ENCODE measurements at places on chromosomes 13 and 19.

- peak; percentile 77 for DNase-seq
Observed at GRCh38 chr19:2702170-2703076, at the start of gene GNG7. TSS of gene GNG7 (minus strand) at chr19:2702694. CDS start at chr19:2520688, 182,006 bp downstream.

DNA sequence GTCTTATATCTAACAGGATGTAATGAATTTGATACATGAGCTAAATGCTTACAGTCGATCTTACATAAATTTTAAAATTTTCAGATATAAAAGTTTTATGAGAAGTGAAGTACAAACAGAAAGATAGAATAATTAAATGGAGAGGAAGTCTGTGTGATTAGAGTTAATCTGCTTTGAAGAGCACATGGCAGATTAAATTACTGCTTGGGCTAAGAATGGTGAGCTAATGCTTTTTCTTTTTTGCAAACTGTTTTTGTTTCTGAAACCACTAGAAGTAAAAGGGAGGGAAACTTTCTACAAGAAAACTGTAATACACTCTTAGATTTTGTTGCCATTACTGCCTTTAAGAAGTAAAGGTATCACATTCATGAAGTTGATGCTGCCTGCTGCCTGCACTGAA, 96.3 kb upstream of the SPRY2 start:
- no peak for DNase-seq

GRCh38 chr19:34519602-34520001, 38.0 kb downstream of the WTIP start:
- DNase-seq, result no peak

DNA sequence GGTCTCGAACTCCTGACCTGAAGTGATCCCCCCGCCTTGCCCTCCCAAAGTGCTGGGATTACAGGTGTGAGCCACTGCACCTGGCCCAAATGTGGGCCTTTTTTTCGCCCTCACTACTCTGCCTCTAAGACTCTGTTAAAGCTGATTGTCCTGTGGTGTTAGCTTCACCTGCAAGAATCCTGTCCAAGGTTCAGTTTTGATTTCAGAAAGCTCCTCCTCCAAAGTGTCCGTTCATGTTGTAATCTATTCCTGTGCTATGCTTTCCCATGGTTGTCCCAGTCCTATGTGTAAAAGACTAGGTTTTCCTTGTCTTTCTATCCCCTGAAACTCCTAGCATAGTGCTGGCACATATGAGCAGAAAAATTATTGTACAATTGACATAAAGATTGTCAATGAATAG, 440.9 kb downstream of the KLF5 start:
- DNase-seq, result no peak

DNA sequence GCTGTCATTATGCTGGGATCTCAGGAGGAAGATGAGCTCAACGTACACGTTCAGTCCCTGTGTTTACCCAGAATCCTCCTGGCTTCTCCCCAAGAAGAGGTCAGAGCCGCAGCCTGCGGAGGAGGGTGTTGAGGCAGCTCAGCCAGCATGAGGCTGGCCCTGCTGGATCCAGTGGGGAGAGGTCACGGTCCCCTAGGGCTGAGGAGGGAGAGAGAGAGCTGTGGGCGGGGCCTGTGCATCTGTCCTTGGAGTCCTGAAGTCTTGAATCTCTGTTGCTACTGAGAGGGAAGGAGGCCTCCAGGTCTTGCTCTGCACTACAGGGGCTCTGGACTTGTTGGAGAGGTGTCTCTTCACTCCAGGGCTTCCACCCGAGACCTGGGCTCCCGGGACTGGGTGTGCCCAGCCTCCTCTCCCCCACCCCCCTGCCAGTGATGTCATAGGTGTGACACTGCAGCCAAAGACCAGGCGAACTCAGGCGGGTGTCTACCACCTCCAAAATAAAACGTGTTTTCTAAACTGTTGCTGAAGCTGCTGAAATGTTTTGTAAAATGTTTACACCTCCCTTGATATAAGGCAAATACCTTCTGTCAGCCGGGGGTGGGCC, 77.9 kb upstream of the KCTD15 start:
- no peak for DNase-seq

DNA sequence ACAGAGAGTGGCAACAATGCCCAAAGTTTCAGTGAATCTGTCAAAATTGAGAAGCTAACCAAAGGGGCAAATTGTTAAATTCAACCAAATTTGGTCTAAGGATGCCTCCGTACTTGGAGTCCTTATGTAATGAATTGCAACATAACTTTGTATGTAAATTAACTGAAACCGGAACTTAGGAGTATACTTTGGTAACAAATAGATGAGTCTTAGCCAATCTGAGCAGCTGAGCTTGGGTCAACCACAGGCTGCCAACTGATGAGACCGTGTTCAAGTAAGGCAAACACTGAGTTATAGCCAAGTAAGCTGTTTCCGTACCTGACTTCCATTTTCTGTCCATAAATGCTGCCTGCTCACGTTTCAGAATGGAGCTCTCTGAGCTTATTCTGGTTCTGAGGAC, 5.3 kb downstream of the VWA8 start:
- no peak for DNase-seq

DNA sequence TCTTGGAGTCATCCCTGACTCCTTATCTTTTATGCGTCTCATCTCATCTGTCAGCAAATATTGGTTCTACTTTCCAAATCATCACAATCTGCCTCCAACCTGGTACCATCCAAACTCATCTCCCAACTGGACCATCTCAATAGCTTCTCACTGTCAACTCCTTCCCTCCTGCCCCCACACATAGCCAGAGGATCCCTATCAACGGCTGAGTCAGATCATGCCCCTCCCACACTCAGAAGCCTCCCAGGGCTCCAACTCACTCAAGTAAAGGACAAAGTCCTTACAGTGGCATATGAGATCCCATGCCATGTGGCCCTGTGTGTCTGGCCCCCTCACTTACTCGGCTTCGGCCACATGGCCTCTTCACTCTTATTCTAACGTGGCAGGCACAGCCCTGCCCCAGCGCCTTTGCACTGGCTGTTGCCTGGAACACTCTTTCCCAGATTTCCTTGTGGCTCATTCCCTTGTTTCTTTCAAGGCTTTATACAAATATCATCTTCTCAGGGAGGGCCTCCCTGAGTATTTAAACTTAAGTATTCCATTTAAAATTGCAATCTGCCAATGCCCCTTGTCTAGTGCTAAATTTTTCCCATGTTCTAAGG, 4.3 kb downstream of the SPRED3 start:
- peak; percentile 80 for DNase-seq

DNA sequence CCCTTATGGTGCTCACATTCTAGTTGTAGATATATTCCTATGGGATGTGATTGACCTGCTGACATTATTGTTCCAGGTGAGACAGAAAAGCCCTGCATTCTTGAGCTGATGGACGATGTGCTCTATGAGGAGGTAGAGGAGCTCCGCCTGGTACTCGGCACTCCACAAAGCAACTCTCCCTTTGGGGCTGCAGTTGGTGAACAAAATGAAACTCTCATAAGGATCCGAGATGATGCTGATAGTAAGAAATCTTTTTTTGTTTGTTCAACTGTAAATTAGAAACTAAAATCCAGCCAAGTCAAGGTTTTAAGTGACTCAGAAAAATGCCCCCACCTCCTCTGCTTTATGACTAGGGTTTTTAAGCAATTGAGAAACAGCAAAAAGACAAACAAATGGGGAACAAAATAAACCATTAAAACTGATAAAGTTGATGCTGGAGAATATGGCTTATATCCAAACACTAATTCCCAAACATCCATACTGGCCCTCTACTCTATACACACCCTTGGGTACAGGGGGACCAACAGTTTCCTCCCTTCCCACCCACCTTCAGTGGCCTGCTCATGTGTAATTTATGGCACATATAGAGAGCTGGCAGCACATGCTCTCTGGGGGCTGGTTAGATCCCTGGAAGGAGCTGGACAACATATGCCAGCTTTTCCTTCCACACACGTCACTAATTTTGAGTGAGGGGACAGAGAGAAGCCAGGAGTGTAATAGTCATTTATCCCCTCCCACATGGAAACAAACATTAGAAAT, 139.6 kb downstream of the STOML3 start:
- DNase-seq, result no peak

GRCh38 chr13:20288561-20288960, 56.4 kb upstream of the GJB6 start:
- DNase-seq, result no peak

GRCh38 chr13:46321494-46322225, 65.4 kb downstream of the RUBCNL start:
- peak; percentile 79 for DNase-seq

GRCh38 chr13:82614086-82614485, 1268.2 kb downstream of the SLITRK1 start:
- no peak for DNase-seq

DNA sequence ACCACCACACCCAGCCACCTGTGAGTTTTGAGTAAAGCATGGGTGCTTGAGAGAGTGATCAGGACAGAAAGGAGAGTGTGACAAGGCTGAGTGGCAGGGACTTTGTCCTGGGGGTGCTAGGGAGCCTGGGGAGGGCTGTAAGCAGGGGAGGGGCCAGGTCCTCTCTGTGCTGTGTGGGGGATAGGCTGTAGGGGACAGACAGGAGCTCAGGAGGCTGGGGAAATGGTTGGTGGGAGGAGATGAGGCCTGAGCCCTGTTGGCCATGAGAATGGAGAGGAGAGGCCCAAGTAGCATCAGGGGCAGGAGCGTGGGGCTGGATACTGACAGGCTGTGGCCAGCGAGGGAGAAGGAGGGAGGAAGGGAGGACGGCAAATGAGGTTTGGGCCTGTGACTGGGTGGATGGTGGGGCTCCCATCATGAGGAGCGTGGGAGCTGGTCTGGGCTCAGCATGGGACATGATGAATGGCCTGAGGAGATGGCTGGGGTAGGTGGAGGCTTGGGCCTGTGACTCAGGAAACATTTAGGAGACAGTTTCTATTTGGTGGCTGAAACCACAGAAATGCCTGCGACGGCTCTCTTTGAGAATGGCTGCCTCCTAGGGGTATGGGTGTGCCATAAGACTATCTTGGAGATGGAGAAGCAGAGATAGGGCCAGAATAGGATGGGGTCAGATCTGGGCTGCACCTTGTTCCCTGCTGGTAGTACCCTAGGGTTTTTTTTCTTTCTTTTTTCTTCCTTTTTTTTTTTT, 25.0 kb downstream of the GRIN2D start:
- DNase-seq, result peak; percentile 65

- DNase-seq, result peak; percentile 7
Observed at GRCh38 chr13:83691966-83692365, 190.3 kb downstream of the SLITRK1 start.

DNA sequence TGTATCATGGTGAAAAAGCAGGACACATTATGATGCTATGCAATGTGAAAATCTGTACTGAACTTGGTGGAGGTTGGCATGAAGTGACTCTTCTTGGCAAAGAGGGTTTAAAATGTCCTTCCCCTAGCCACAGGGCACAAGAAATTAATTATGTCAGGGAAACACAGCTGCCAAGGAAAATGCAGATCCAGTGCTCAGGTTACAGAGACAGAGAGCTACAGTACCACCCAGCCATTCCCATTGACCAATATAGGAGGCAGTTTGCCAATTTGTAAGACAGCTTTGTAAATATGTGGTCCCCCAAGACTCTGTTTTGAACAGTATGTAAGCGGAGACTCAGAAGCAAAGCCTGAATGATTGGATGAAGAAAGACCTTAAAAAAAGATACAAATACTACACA, 69.4 kb upstream of the KLF12 start:
- DNase-seq, result peak; percentile 37

GRCh38 chr13:29105779-29106178, 285.6 kb downstream of the MTUS2 start:
- DNase-seq, result no peak

- DNase-seq, result peak; percentile 82
Observed at GRCh38 chr19:2488942-2489731, 13.2 kb downstream of the GADD45B start.

GRCh38 chr19:4909156-4909896, at the start of gene UHRF1:
TSS of gene UHRF1 (plus strand) at chr19:4909501. CDS start at chr19:4910886, 1,385 bp downstream.
- DNase-seq, result peak; percentile 46

DNA sequence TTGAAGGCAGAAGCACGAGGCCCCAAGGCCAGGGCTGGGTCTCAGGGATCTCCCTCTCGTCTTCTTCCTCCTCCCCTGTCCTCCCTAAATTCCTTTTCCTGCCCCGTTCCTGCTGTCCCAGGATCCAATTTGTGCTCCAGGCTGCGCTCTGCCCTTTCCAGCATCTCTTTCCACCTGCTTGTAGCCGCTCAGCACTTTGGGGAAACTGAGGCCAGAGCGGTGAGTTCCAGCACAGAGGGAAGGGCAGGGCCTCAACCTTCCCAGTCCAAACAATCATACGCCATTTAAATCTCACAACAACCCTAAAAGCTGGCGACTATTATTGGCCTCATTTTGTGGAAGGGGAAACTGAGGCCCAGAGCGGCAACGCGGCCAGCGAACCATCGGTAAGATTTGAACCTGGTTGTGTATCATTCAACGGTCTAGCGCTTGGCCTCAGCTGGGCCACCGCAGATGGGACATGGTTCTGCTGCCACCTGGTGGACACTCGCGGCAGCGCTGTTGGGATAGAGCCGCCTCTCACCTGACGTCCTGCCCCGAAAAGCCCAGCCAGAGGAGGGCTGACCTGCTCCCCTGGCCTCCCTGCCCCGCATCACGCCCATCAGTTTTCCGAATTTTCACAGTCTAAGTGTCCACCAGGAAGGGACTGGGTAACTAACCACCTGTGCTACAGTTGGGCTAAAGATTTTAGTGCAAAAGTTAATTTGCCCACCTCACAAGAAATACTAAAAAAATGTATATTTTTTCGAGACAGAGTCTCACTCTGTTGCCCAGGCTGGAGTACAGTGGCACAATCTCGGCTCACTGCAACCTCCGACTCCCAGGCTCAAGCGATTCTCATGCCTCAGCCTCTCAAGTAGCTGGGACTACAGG, 4.2 kb upstream of the RPL18A start:
- peak; percentile 78 for DNase-seq

GRCh38 chr19:28199323-28199722, 1013.6 kb downstream of the UQCRFS1 start:
- no peak for DNase-seq

- peak; percentile 52 for DNase-seq
Observed at GRCh38 chr19:47421844-47422395, 2.6 kb upstream of the MEIS3 start.

GRCh38 chr19:41206926-41207750, 11.9 kb upstream of the AXL start:
- peak; percentile 60 for DNase-seq

- DNase-seq, result no peak
Observed at GRCh38 chr13:24224232-24224680, 63.7 kb downstream of the SPATA13 start.

DNA sequence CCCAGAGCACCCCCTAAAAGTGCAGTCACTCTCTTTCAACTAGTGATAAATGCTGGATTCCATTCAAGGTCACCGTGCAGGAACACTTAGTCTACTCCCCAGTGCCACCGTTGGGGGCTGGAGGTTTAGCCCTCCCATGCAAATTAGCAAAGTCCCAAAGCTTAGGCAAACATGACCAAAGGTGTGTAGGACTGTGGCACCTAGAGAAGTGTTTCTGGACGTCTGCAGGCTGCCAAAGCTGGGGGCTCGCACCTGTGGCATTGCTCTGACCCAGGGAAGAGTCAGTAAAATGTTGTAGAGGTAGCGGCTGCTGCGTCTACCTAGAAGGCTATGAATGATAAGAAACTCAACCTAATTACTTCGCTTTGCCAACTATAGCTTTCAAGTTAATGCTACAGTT, 13.9 kb downstream of the COL4A1 start:
- DNase-seq, result no peak

- DNase-seq, result peak; percentile 65
Observed at GRCh38 chr19:788983-789700, 8.1 kb upstream of the PTBP1 start.
